Fibroblast of villous mesenchyme (primary cell): ENCODE measurements at places on chromosomes 12 and 14. TPM values are rescaled to one million over a fixed set of nuclear protein-coding genes. Genes with fewer than 3 reads are reported as not detected.
A peak's percentile ranks its signal among the peaks of the same experiment; 100 is the strongest.

The ZDHHC22 gene
- total RNA-seq, result not detected in 2 replicates

The SLC5A8 gene
- total RNA-seq, result not detected in 2 replicates

The TCL1B gene
- not detected in 2 replicates for total RNA-seq

GRCh38 chr14:35205737-35206136, 83.4 kb downstream of the PRORP start:
- DNase-seq, result no peak

DNA sequence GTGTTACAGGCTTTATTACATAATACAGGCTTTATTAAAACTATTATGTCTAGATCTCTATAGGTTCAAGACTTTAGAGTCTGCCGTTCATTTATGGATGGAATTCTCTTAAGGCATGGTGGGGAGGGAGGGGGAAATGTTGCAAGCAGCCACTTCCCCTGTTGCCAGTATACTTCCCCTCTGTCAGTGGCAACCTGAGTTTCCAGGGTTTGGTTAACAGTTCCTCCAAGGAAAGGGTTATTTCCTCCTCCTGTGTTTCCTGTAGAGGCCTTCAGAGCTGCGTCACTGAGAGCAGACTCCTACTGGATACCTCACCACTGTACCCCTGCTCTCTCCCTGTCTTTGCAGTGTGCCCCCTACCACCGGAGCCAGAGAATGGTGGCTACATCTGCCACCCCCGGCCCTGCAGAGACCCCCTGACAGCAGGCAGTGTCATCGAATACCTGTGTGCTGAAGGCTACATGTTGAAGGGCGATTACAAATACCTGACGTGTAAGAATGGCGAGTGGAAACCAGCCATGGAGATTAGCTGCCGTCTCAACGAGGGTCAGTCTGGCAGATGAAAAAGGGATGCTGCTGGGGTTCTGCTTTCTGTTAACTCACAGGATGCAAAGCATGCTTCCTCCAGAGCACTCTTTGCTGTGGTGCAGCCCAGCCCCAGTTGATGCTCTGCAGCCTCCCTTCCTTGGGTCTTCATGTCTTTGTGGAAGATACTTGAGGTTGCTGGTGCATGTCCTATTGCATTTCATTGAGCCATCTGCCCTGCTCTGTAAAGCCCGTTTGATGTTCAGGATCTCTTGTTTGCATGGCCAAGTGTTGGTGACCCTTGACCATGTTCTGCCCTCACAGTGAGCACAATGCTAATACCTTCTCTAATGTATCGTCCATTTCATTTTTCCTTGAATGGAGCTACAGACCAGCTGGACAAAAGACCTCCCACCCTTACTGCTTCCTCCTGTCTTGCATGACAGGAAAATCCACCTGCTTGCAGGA, 63.6 kb upstream of the SRSF5 start:
- no peak for DNase-seq

The OR4E2 gene
- not detected in 2 replicates for total RNA-seq

The FBLN5 gene
- 77.7 and 85.0 TPM in 2 replicates for total RNA-seq

The BLTP3B gene
- 46.1 and 51.8 TPM in 2 replicates for total RNA-seq

- DNase-seq, result no peak
These were observed 19.5 kb upstream of the PPFIBP1 start for GRCh38 chr12:27504507-27504906.

DNA sequence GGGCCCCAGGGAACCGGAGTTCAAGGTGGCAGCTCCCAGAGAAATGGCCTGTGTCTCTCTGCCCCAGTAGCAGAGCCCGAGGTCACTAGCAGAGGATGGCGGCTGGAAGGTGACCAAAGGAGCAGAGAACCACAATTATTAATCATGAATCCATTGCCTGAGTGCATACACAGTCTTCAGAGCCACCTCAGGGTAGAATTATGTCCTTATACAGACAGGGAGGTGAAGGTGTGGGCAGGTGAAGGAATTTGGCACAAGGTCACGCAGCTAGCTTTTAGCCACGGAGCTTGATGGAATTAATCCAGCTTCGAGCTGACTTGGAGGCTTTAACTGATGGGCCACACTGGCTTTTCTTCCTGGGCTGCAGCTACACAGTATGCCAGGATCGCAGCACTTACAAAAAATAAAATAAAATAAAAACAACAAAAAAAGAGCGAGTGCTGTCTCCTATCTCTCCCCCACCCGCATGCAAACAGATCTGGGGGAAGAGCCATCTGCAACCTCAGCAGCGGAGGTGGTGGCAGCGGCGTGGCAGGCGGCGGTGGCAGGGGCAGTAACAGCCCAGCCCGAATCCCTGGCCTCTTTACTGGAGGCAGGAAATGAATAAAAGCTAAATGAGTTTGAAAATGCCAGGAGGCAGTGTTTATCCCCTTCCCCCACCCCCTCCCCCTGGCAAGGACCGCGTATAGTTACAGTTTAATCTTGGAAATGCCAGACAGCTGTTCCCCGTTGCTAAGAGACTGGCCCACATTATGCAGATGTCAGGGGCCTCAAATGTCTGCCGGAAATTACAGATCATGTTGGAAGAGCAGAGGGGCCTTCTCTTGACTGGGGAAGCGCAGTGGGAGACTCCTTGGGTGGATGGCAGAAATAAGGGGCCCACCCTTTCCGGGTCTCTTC, 93.5 kb downstream of the LRRC74A start:
- peak; percentile 90 for DNase-seq

DNA sequence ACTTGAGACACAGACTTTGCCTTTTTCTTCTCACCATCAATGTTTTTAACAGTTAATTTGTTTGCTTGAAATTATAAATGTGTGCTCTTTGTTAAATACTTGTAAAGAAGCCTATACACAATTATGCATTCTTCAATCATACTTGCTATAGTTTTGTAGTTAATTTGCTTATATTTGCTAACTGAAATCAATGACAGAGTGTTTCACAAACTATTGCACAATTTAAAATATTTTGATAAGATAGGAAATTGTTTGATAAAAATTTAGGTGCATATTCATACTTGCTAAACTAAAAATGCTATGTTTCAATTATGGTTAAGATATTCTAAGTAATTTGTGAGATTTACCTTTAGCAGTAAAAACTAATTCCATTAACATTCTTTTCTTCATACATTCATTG, 13.7 kb upstream of the OR4K5 start:
- DNase-seq, result no peak

GRCh38 chr14:77556946-77557345, 58.3 kb upstream of the ISM2 start:
- no peak for DNase-seq

The NRIP2 gene
- total RNA-seq, result under 0.01 and 0.86 TPM in 2 replicates

DNA sequence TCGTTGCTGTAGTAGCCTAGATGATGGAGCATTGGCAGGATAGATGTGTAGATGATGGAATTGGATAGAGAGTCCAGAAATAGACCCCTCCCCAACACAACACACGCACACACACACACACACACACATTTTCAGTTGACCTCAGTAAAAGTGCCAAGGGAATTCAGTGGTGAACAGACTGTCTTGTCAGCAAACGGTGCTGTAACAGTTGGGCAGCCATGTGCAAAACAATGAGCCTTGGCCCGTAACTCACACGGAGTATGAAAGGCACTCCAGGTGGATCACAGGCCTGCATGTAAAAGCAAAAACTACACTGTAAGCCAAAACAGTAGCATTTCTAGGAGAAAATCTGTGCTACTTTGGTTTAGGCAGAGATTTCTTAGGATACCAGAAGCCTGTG, 87.8 kb downstream of the DDX51 start:
- DNase-seq, result no peak

DNA sequence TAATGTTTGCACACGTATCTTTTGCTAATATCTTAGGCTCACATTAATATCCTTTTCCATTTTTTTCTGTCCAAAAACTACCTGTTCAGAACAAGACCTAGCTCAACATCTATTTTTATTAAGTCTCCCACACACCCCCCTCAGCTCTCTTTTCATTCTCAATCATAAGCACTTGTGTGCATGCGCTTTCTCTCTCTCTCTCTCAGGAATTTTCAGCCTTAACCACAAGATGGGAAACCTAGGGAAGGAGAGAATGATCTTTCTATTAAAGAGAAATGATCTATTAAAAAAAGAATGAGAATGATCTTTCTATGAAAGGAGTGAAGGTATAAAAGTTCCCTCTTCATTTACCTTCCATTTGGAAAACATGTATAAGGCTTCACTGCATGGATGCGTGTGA, 39.7 kb upstream of the AP4S1 start:
- no peak for DNase-seq

GRCh38 chr14:106459971-106460730, 933.8 kb downstream of the TMEM121 start:
- no peak for DNase-seq

- DNase-seq, result no peak
These were observed 10.6 kb upstream of the CLEC12A start for GRCh38 chr12:9960590-9960989.

GRCh38 chr12:1876086-1876485, 42.4 kb downstream of the CACNA2D4 start:
- no peak for DNase-seq

DNA sequence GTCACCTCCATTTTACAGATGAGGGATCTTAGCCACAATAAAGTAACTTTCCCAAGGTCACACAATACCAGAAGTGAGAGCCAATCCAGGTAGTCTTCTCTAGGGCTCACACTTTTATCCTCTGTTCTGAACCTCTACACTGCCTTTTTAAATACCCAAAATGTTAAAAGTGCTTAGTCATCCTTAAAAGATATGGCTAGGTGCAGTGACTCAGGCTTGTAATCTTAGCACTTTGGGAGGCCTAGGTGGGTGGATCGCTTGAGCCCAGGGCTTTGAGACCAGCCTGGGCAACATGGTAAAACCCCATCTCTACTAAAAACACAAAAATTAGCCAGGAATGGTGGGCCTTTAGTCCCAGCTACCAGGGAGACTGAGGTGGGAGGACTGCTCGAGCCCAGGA, 104.1 kb upstream of the PPP4R3A start:
- DNase-seq, result no peak

GRCh38 chr14:75445236-75445635, 17.4 kb downstream of the JDP2 start:
- no peak for DNase-seq

DNA sequence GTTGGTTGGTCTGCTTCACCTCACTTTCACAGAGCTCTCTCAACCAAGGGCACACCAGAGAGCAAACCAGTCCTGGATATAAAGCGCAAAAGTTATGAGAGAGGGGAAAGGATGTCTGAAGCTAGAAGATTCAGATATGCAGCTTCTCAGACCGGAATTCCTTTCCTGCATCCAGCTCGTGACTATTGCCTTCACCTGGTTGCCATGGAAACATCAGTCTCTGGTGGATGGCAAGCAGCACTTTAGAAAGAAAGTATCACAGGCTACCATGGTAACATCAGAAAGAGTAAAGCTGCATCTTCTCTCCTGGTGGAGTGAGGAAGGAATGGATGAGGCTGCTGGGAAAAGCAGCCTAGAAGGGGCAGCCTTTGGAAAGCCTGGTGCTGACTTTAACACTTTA, 13.7 kb downstream of the REM2 start:
- no peak for DNase-seq

- no peak for DNase-seq
These were observed 151.1 kb downstream of the CALM1 start for GRCh38 chr14:90547968-90548367.

DNA sequence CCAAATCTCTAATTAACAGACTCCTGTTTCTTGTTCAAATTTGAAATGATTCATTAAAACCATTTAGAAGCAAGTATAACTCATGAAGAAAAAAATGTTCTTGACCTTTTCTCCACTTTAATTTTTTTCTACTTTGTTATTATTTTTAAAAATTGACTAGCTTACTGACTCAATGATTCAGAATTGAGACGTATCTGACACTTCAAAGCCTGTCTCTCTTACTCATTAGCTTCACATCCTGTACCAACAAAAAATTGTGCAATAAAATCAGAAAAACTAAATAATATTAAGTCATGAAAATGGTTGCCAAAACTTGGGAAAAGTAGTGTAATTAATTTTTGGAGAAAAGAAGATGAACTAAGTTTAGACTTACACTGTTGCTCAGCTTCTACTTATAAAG, 331.2 kb downstream of the SLC16A7 start:
- DNase-seq, result no peak

- no peak for DNase-seq
These were observed 38.7 kb downstream of the ISCA2 start for GRCh38 chr14:74532246-74532645.

- DNase-seq, result peak; percentile 71
These were observed 201.7 kb downstream of the STXBP6 start for GRCh38 chr14:24848102-24848790.
